ENCODE measurements at places on chromosomes 1 and 21.

GRCh38 chr1:234600418-234601281 lies 9.3 kb downstream of the IRF2BP2 start:
- DNase-seq, result no peak

DNA sequence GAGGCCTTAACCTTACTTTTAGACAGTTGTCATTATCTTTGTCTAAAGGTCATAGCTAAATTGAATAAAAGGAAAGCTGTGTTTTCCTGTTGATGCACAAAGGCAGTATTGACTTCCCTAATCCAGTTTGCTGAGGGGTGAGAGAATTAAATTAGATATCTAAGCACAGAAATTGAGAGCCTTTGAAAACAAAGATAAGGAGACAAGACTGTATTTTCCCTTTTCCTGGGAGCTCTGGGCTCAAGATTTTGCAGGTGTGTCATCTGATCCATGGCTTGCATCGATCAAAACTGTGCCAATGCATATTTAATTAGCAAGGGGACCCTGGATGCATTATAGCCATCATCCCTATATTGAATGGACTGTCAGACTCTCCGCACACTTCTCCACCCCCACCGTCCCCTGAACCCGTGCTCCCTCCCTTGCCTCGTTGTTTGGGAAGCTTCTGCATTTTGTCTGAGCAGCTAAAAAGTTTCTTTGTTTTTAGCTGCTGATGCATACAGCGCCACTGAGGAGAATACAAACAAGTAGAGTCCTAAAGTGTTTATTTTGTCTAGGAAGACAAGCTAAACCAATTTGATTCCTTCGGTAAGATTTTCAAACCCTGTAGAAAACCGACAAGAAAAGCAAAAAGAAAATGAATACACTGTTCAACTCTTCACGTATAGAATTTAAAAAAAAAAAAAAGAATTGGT lies 186.3 kb downstream of the NFIA start:
- DNase-seq, result no peak

- no peak for DNase-seq
Observed at GRCh38 chr1:14282707-14283106, 315.8 kb upstream of the KAZN start.

GRCh38 chr1:90745972-90746371 lies 28.9 kb upstream of the BARHL2 start:
- DNase-seq, result no peak

- no peak for DNase-seq
Observed at GRCh38 chr1:212587016-212587887, 21.3 kb upstream of the ATF3 start.

GRCh38 chr1:42322577-42322976 lies 12.5 kb downstream of the FOXJ3 start:
- peak; percentile 26 for DNase-seq

DNA sequence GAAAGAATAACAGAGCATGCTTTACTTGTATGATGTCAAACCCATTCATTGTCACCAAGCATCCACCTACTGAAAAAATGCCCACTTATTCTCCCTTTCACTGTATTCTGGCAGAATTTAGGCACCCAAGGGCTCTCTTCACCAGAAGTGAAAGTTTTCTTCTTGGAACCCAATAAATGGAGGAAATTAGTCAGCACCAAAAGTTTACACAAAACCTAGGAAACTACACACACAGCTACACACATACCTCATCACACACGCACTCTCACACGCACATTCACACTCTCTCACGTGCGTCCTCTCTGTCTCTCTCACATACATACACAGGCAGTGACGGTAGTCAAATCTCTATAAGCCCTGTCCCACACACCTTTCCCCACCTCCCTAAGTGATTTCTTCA lies 37.6 kb downstream of the MCOLN2 start:
- no peak for DNase-seq

GRCh38 chr1:16015491-16015890 lies 2.4 kb downstream of the HSPB7 start:
- DNase-seq, result no peak

DNA sequence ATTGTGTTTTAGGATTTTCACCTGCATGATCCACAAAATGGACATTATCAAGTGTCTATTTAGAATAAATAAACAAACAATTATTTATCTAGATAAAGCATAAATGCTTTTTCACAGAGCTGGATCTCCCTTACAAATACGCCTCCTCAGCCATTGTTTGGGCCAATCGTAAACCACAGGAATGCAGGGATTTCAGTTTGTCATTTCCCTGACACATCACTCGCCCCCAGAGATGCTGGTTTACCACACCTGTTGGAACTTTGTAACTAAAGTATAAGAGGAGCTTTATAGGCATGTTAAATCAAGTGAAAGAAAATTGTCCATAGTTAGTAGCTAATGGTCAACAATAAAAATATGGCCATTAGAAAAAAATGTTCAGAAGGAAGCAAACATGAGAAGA lies 40.3 kb downstream of the GPR88 start:
- DNase-seq, result no peak

GRCh38 chr21:32523463-32523862 lies 61.9 kb downstream of the TCP10L start:
- DNase-seq, result no peak

DNA sequence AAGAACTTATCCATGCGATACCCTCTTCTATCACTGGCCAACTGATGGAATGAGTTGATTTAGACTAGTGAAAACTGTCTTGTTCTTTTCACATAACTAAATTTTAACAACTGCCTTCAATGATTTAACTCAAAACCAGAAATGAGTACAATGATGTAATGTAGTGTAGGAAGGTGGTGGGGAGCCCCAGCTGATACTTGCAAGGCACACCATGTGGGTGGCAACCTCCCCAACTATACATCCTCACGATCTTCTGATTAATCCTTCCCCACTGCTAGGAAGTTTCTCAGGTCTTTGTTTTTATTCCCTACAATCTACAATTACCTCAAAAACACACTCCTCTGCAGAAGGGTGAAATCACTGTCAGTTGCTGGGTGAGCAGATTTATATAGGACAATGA lies 100.7 kb downstream of the KCTD3 start:
- no peak for DNase-seq

DNA sequence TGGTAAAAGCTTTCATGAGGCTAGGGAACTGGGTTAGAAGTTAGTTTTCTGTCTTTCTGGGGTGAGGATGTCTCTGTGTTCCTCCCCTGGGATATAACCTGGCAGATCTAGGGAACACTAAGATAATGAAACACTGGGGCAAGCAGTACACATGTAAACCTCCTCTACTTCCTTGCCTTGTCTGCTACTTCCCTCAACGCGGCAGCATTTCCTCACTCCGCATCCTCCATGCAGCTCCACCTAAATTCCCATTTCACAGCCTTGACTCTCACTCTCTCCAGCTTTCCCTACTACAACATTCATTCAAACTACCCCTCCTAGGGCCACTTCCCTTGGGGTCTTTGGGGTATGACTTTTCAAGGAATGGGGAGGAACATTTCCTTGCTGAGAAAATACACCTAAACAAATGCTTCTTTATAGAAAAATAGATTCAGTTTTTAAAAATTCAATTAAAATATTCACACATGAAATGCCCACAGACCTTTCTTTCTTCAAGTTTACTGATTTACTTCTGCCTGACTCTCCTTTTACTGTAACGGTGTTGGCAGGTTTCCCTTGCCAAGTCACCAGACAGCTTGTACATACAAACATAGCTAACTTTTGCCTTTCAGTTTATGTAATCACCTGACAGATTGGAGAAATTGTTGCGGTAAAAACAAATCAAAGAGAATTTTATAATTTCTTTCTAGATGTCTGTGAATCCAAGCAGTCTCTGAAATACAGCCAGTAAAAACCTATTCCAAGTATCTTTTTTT lies 90.1 kb downstream of the TNFSF18 start:
- DNase-seq, result no peak

- no peak for DNase-seq
Observed at GRCh38 chr1:201911826-201912571, 23.3 kb downstream of the SHISA4 start.

- DNase-seq, result no peak
Observed at GRCh38 chr1:50476800-50477199, 53.6 kb upstream of the DMRTA2 start.

DNA sequence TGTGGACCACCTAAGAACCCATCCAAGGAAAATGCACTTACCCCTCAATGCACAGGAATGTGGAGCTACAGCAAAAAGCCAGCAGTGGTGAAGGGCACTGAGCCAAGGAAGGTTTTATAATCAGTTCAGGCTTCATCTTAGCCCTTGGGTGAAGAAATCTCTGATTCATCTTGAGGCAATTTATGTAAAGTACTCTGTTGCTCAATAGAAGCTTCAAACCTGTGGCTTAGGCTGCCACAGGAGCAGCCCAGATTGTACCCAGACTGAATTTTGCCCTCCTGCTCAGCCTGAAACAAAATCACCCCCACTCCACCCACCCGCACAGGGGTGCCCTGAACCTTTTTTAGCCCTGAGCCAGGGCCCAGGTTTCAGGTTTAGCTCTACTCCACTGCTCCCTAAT lies at the start of gene S100A12:
S100A12 (minus strand) TSS at position 111 of the 400 bp plus-strand sequence. CDS start 1,029 bp downstream, outside the sequence.
- DNase-seq, result peak; percentile 64

GRCh38 chr1:111852261-111852721 lies 96.6 kb downstream of the DDX20 start:
- no peak for DNase-seq

DNA sequence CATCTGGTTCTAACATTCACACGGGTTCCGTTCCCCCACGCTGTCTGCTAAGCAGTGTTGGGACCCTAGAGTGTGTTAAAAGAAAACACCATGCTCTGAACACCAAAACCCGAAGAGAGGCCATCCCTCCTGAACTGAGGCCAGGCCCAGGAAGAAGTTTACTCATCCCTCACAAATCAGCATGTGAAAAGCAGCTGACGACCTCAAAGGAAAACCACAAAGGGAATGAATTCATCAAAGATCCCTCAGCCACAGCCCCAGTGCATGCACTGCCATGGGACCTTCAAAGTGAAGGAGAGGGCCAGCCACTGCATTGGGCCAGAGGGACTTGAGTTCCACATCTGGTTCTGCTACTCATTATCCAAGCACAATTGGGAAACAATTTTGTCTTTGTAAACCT lies 7.0 kb upstream of the PSEN2 start:
- peak; percentile 49 for DNase-seq

DNA sequence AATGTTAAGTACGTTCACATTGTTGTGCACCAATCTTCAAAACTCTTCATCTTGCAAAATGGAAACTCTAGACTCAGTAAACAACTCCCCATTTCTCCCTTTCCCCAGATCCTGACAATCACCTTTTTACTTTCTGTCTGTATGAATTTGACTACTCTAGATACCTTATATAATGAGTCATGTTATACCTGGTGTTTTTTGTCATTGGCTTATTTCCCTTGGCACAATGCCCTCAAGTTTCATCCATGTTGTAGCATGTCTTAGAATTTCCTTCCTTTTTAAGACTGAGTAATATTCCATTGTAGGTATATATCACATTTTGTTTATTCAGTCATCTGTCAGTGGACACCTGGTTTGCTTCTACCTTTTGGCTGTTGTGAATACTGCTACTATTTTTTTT lies 399.5 kb downstream of the LMO4 start:
- no peak for DNase-seq

DNA sequence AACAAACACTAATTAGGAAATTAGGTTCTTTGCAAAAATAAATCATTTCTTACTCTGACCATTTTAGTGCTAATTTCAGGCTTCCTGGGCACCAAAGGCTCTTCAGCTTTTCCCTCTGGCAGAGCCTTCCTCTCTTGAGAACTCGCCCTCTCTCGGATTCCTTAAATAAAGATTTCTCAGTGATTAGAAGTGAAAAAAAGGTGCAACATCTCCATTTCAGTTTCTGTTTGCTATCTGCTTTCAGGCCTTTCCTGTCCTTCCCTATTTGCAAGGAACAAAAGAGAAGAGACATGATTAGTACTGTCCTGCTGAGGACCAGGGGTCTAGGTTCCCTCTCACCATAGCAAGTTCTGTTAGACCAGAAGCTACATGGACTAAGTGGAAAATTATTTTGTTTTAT lies 27.8 kb upstream of the CACYBP start:
- DNase-seq, result no peak
